ENCODE measurements at places on chromosomes 7 and 10.
A peak's percentile ranks its signal among the peaks of the same experiment; 100 is the strongest.

- DNase-seq = no peak
These were observed 34.9 kb upstream of the CALD1 start for GRCh38 chr7:134744569-134744968.

GRCh38 chr7:28358423-28358868 is 53.9 kb upstream of the CREB5 start:
- DNase-seq = no peak

DNA sequence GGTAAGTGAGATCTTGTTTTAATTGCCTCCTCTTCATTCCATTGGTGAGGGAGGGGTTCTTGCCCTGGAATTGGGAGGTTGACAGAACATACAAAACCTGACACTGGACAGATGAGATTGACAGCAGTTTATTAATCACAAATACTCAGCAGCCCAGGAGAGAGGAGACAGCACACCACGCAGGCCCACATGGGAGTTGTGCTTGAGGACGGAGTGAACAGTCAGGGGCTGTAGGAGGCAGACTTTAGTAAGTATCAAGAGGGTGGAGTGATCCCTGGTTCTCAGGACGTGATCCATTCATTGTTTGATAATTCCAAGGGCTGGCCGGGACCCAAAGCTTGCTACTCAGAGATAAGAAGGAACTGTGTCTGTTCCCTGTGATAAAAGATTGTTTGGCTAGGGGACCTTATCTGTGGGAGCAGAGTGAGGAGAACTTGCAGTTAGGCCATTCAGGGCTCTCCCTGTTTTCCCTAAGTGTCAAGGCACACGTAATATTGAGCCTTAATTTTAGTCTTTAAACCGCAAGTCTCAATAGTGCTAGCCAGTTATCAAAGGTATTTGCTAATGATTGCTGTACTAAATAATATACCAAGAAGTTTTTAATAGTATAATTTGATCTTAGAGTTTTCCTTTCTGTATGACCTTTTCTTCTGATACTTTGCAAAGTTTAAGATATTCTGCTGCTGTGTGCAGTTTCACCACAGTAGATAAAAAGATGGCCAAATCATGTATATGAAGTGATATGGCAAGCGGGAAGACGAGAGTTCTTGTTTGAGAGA is 14.5 kb downstream of the CAPZA2 start:
- DNase-seq = peak; percentile 94

DNA sequence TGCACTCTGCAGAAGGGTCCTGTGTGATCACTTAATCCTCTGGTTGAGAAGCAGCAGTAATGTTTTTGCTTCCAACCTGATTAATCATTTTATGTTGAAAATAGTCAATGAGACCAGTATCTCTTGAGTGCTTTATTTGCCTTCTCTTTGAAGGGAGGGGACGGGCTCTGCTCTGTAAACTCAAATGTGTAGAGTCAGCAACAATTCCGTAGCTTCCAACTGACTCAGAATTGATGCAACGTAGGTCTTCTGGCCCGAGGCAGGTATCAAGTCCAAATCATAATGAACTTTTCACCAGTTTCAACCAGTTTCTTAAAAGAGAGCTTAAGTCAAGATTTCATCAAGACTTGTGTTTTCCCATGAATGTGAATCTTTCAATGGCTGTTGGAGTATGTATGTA is 26.3 kb downstream of the GUSB start:
- no peak for DNase-seq

GRCh38 chr10:67520924-67521520 is 175.0 kb downstream of the CTNNA3 start:
- peak; percentile 26 for DNase-seq

- no peak for DNase-seq
These were observed 274.6 kb downstream of the KCND2 start for GRCh38 chr7:120547605-120548004.

GRCh38 chr10:74249865-74250264 is 98.8 kb downstream of the ADK start:
- DNase-seq = no peak

DNA sequence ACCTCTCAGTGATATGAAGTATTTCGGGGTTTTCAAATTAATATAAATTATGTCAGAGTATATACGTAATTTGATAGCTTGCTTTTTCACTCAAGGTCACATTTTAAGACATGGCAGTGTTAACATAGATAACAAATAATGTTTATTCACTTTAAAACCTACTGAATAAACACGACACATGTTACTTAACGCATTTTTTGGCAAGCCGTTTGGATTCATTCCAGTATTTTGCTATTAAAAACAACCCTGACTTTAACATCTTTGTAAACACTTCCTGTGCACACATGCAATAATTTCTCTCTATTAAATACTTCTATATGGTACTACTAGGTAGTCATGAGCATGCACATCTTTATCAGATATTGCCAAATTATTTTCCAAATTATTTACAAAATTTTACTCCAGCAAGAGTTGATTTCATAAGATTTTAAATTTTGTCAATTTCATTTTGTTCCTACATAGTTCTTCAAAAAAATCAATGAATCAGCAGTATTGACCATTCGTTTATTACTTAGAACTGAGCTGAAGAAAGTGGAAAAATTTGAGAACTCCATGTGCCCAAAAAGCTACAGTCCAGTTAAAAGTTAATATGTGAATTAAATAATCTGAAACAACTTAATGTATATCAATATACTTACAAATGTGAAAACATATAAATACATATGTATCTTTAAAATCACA is 26.8 kb upstream of the THSD7A start:
- DNase-seq = no peak

GRCh38 chr10:129498680-129499079 is 31.6 kb downstream of the MGMT start:
- peak; percentile 2 for DNase-seq

DNA sequence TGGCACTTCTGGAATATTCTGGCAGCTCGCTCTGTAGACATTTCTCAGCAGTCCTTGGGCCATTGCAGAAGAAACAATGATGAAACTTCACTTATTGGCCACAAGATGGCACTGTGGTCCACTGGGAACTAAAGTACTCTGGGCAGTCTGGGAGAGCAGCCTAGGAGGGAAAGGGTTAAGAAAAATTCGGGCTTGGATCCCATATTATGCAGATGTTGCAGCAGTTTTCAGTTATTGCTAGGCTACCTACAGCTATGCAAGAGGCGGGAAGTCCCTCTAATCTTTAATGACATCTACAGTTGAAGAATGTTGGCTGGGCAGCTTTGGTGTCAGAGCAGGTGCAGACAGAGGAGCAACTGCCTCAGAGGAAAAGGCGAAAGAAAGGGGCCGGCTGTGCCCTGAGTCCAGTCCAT is 201.7 kb upstream of the PRSS58 start:
- DNase-seq = peak; percentile 61

GRCh38 chr7:89339748-89340147 is 544.2 kb upstream of the TEX47 start:
- no peak for DNase-seq
